ENCODE measurements at places on chromosomes 12 and 14.

DNA sequence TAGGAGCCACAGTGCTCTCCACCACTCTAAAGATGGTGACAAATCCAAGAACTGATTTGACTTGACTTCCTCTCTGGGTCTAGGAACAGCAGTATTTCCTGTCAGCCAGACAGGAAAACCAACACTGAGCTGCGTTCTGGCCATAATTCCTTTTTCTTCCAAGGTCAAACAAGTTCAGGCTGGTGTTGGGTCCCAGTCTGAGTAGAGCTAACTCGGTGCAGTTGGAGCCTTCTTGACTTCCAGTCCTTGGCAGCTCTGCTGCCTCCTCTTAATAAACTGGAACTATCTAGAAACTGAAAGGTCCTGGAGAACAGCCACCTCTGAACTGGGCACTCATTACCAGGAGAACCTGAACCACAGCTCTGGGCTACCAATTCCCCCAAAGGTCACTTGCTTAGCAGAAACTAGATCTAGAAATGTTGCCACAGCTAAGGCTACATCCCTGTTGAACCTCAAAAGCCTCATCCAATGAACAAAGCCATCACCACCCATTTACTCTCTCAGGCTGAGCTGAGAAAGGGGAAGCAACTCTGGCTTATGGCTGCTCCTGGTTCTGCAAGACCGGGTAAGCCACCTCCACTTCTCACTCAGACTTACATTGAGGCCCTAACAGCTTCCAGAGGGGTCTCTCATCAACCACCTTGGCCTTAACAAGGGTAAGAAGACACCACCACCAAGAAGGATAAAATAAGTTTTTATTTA lies 27.7 kb downstream of the MAX start:
- DNase-seq = no peak

- no peak for DNase-seq
Measured at GRCh38 chr12:67451206-67451605, 182.0 kb downstream of the CAND1 start.

GRCh38 chr14:83379436-83379835 lies 1845.8 kb upstream of the SEL1L start:
- no peak for DNase-seq

GRCh38 chr14:42190744-42191143 lies 584.1 kb downstream of the LRFN5 start:
- DNase-seq = no peak

GRCh38 chr12:3243376-3244084 lies 166.4 kb downstream of the TSPAN9 start:
- DNase-seq = no peak

- no peak for DNase-seq
Measured at GRCh38 chr12:111297703-111298426, 71.0 kb downstream of the PHETA1 start.

DNA sequence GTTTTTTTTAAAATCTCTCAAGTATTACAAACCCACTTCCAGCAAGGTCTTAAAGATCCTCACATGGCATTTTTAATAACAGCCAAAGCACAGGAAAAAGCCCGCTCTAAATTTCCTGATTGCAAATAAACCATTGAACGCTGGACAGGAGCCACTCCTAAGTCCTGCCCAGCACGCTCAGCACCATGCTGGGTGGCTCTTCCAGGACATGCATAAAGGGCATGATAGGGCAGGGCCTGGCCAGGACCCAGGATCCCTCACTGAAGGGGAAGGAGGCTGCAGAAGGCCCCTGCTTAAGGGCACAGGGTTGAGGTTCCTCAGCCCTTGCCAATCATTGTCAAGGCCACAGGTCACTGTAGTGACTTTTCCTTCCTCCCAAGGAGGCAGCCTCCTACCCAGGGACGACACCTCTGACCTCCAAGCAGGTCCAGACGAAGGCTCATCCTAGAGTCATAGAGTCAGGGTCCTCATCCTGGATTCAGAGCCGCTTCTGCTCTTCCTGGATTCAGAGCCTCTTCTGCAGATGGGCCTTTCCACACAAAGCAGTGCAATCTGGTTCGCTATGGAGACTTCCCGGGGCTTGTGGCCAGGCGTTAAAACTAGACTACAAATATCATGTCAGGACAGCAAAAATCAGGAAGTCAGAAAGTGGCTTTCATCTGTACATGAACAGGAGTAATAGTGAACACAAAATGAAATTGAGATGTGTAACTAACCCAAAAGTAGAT lies 123.8 kb downstream of the GCH1 start:
- no peak for DNase-seq

- DNase-seq = no peak
Measured at GRCh38 chr14:64088647-64088964, 205.6 kb downstream of the ESR2 start.

Measured in T-helper 17 cell (primary cell).